ENCODE measurements at places on chromosomes 6 and 20.

- DNase-seq = no peak
Measured at GRCh38 chr6:17478223-17478907, 85.0 kb downstream of the CAP2 start.

DNA sequence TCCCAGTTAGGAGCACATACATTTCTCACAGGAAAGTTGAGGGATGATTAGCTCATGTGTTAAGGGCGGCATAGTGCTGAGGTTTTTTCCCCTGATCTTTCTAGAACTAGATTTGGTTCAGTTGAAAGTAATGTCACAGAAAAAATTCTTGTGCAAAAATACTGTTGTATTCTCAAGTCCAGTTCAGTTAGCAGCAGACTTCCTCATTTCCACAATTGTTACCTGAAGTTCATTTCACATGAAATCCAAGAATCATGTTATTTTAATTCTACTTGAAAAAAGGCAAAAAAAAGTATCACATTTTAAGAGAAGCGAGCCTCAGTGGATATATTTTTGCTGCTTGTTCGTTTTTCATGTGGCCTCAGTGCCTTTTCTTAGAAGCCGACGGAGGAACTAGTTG lies 227.8 kb downstream of the TMEM242 start:
- no peak for DNase-seq

GRCh38 chr20:50750145-50750671 lies 18.8 kb downstream of the PARD6B start:
- DNase-seq = no peak

GRCh38 chr20:9689041-9689440 lies 149.8 kb downstream of the PAK5 start:
- DNase-seq = no peak

- no peak for DNase-seq
Measured at GRCh38 chr20:11901127-11901526, 16.6 kb upstream of the BTBD3 start.

GRCh38 chr6:149608381-149608982 lies 40.0 kb downstream of the KATNA1 start:
- DNase-seq = no peak

- no peak for DNase-seq
Measured at GRCh38 chr6:94254689-94255088, 835.3 kb upstream of the EPHA7 start.

GRCh38 chr20:2751347-2751877 lies 49.0 kb downstream of the CPXM1 start:
- DNase-seq = no peak

GRCh38 chr6:24922170-24922569 lies 13.6 kb downstream of the RIPOR2 start:
- no peak for DNase-seq

DNA sequence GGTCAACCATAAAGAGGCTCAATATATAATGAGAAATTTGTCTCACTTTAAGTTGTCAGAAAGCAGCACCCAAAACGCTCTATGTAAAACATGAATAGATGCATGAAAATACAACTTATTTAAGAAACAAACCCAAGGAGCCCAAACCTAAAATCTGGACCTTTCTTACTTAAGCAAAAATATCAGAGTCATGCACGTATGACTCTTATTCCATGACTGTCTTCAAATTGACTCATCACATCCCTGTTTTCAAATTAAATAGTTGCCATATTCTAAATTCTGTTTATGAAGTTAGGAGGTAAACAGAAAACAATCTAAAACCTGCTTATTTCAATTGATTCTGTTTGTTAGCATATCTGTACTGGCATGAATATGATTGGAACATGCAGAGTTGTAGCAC lies 42.1 kb downstream of the ANKRD6 start:
- no peak for DNase-seq

- DNase-seq = no peak
Measured at GRCh38 chr6:161744211-161745067, 470.6 kb upstream of the AGPAT4 start.

GRCh38 chr6:52392944-52393343 lies 27.2 kb upstream of the EFHC1 start:
- no peak for DNase-seq

DNA sequence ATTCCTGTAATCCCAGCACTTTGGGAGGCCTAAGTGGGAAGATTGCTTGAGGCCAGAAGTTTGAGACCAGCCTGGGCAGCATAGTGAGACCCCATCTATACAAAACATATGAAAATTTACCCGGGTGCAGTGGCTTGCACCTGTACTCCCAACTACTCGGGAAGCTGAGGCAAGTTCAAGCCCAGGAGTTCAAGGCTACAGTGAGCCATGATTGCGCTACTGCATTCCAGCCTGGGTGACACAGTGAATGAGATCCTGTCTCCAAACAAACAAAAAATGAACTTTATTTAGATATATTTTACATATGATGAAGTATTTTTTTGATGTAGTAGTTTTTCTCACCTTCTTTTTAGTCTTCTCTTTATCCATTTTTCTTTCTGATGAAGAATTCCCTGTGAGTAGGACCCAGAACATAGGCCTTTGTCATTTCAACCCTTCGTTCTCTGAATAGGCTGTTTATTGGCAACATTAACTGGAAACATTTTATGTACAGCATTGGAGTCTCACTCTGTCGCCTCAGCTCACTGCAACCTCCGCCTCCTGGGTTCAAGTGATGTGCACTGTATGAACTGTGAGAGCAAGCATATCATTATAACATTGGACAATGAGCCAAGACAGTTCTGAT lies 10.9 kb downstream of the KIF3B start:
- DNase-seq = no peak

- DNase-seq = no peak
Measured at GRCh38 chr6:123804014-123804786, 535 bp downstream of the NKAIN2 start.

- no peak for DNase-seq
Measured at GRCh38 chr6:149694921-149695320, 23.0 kb downstream of the LATS1 start.

DNA sequence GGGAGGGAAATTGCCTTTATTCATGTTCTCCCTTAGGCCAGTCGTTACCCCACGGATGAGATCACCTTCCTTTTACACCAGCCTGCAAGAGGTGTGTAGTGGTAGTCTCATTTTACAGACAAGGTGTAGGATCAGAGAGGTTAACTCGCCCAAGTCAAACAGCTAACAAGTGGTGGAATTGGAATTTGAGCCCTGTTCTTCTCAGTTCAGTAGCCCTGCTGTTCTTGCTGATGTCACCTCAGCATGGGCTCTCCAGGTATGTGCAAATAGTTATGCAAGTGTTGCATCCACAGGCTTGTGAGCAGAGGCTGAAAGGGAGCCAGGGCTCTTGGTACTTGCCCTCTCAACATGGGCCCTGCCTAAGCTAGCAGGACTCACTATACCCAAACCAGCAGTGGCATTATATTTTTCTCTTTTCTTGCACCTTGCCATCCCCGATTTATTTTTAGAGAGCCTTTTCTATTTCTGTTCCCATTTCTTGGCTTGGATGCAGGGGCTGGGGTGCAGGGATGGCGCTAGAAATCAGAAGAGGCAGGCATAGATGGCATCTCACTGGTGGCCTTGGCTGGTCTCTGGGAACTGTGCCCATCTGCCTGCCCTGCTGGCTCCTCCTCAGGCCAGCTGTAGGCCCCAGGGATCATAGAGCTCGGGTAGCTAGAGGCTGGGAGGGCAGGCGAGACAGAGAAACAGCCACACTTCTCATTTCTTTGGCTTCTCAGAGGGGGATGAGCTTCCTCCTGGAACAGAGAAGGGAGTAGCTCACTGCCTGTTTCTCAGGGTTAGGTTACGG lies 18.2 kb downstream of the PPARD start:
- DNase-seq = no peak

- DNase-seq = no peak
Measured at GRCh38 chr6:56655249-56655648, 12.6 kb upstream of the DST start.

- DNase-seq = no peak
Measured at GRCh38 chr20:36482044-36482473, 59.3 kb upstream of the MYL9 start.

DNA sequence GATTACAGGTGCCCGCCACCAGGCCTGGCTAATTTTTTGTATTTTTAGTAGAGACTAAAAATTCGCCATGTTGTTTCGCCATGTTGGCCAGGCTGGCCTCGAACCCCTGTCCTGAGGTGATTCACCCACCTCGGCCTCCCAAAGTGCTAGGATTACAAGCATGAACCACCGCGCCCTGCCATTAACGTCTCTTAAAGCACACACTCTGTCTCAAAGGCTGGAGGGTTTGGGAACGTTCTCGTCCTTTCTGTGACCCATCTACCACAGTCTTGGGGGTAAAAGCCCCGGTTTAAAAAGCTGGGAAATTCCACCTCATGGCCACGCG lies 57.8 kb upstream of the ARID1B start:
- DNase-seq = no peak

GRCh38 chr6:38528196-38528965 lies 111.3 kb downstream of the BTBD9 start:
- no peak for DNase-seq

DNA sequence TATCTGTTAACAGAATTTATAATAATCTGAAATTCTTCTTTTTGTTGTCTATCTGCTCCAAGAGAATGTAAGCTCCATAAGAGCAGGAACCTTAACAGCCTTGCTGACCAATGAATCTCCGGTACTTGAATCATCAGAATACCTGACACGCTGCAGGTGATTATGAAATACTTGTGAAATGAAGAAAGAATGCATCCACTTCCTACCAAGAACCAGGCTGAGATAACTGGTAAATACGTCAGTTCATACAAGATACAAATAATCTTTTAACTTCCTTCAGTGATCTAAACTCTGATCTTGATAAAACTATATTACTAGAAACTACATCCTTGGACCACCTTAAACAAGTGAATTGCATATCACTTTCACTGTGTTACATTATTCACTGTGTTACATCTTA lies 116.2 kb downstream of the MAP3K5 start:
- no peak for DNase-seq

- DNase-seq = no peak
Measured at GRCh38 chr6:55968926-55969325, 93.5 kb upstream of the BMP5 start.

DNA sequence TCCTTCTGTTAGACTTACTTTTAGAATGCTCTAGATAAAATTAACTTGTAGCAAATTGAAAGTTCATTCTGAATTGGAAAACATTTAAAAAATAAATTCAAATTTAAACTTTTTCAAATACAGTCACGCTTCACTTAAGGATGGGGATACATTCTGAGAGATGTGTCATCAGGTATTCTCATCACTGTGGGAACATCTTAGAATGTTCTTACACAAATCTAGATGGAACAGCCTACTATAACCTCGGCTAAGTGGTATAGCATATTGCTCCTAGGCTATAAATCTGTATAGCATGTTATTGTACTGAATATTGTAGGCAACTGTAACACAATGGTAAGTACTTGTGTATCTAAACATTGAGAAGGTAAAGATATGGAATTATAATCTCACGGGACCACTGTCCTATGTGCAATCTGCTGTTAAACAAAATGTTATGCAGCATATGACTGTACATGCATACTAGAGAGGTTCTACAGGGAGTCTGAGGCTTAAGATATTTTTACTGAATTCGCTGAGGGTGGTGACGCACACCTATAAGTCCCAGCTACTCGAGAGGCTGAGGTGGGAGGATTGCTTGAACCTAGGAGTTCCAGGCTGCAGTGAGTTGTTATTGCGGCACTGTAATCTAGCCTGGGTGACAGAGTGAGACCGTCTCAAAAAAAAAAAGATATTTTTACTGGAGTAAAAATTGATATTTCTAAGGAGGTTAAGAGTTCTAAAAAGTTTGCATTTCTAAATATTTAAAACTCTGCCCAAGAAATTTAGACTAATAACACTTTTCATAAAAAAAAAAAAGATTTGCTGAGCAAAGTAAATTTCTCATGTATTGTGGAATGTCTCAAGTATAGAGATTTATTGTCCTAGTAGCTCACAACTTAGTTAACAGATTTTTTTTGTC lies 87.3 kb upstream of the TULP1 start:
- DNase-seq = no peak

DNA sequence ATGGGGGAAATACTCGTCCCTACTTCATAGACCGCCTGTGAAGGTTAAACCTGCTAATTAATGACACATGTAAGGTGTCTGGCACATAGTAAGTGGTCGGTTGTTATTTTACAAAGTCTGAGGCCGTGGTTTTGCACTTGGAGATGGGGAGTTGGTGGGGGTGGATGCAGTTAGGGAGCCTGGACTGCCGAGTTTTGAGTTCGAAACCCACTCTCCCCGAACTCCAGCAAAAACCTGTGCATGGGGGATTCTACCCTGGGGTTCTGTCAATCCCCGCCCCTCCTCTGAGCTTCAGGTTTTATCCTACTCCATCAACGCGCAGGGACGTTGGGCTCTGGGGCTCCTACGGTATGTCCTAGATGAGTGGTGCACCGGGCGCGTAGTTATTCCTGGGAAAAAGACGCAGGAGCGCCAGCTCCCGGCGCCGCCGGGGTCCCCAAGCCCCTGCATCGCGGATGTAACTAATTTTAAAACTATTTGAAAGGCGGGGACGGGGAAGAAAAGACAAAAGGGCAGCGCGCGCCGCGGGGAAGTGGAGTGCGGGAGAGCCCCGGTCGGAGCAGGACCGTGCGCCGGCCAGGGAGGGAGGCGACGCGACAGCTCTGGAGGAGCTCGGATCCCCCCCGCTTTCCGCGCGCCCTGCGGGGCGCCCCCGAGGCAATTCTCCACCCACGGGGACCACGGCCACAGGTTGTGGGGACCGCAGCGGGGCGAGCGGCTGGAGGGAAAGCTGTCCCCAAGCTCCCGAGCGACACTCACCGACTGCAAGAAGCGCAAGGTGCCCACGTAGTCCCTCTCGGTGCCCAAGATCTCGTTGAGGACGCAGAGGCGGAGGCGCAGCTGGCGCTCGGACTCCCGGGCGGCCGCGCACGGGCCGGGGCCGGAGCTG lies 672 bp downstream of the PREX1 start:
- DNase-seq = no peak

- DNase-seq = no peak
Measured at GRCh38 chr6:32982702-32983492, 14.5 kb downstream of the BRD2 start.

GRCh38 chr6:98946879-98947410 lies 801 bp downstream of the FBXL4 start:
- DNase-seq = peak; percentile 7
